ENCODE measurements at places on chromosomes 16 and 17.
A peak's percentile ranks its signal among the peaks of the same experiment; 100 is the strongest.

- DNase-seq = no peak
Measured at GRCh38 chr16:70741783-70742125, 55.9 kb upstream of the MTSS2 start.

GRCh38 chr17:75271955-75272847 is 1.2 kb upstream of the MIF4GD start:
- DNase-seq = peak; percentile 12

- DNase-seq = no peak
Measured at GRCh38 chr16:58515871-58516767, 802 bp downstream of the SETD6 start.

DNA sequence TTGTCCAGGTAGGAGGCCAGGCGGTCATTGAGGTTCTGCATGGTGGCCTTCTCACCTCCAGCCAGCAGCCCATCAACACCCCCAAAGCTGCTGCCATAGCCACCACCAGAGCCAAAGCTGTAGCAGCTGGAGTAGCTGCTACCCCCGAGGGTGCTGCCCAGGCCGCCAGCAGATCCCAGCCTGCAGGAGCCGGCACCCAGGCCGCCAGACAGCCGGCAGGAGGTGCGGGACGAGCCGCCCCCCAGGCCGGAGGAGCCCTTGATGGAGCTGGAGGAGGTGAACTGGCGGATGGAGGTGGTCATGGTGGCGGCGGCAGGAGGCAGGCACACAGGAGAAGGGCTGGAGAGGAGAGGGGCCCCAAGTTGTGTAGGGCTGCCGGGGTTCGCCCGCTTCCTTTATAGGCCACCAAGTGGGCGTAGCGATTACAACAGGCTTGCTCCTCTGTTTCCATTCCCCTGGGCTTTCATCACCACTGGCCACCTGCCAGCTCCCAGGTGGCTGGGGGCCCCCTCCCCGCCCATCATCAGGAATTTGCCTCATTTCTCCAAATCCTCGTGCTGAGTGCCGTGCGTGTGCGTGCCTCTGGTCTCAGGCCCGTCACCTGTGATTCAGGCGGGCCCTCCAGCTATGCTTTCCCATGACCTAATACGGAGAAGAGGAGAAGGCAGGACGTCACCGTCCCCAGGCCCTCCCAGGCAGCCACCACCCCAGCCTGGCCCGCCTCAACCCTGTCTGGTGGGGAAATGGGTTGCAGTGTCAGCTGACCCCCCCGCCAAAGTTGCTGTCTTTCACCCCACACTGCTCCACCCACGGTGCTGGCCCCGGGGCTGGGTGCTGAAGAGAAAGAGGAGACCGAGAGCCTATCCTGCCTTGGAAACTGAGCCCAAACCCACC is at the start of gene KRT17:
TSS of gene KRT17 (minus strand) at position 368 of the 894 bp plus-strand sequence. CDS start at position 302, 66 bp downstream.
- DNase-seq = no peak

DNA sequence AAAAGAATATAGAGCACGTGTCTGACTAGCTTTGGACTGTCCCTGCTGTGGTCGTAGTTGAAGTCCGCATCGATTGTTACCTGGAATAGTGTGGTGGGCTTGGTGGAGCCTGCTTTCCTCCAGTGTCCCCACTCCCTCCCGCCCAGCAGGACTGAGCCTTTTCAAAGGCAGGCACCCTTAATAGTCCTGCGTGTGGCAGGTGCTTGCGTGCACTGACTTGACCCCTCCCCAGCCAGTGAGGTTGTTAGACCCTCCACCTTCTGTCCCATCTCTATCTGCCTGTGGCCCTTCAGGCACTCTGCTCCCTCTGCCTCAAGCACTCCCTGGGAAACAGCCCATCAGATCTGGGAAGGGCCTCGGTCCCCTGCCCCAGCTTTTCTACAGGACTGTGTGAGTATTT is 36.6 kb downstream of the TMEM11 start:
- DNase-seq = no peak

GRCh38 chr16:52976539-52977167 is 76.0 kb downstream of the CHD9NB start:
- no peak for DNase-seq

- no peak for DNase-seq
Measured at GRCh38 chr17:59376506-59376905, 45.1 kb downstream of the YPEL2 start.

DNA sequence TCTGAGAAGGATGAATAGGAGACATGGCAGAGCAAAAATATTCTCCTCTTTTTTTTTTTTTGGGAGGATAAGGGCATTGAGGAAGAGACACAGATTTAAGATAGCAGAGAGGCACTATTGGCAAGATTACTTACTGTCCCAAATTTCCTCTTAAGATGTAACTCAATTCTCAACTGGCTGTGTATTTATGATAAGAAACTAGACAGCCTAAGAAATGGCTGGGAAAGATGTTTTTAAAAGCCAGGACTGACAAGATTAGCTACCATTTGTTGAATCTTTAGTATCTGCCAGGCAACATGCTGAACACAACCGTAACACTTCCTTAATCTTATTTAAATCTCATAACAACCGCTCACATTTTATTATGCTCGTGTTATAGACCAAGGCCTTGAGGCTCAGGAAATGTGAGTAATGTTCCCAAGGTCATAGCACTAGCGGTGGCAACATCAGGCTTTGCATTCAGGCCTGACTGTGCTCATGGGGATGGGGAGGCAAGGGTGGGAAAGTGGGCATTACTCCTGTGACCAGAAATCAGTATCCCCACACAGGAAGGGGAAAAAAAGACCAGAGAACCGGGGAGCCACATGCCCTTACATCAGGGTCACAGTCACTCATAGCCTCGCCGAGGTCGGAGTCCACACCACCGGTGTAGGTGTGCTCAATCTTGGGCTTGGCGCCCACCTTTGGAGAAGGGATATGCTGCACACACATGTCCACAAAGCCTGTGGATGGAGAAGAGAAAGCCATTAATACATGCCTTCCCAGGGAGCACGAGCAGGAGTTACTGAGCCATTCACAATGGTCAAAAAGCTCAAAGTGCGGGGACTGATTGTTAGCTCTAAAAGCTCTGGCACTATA is 15.6 kb downstream of the HIGD1B start:
- DNase-seq = no peak

- DNase-seq = no peak
Measured at GRCh38 chr16:19822533-19822932, 62.1 kb downstream of the GPRC5B start.

- DNase-seq = no peak
Measured at GRCh38 chr16:13999071-13999894, 71.8 kb upstream of the MRTFB start.

- DNase-seq = no peak
Measured at GRCh38 chr17:48609759-48610281, 997 bp downstream of the HOXB7 start.

- DNase-seq = no peak
Measured at GRCh38 chr17:40552806-40553693, 12.2 kb downstream of the CCR7 start.

GRCh38 chr16:54821731-54822130 is 108.9 kb upstream of the IRX5 start:
- no peak for DNase-seq

Measured in nucleus accumbens (tissue), 56 donors.